Keratinocyte (primary cell): ENCODE measurements at places on chromosomes 5 and 9.
A peak's percentile ranks its signal among the peaks of the same experiment; 100 is the strongest.

DNA sequence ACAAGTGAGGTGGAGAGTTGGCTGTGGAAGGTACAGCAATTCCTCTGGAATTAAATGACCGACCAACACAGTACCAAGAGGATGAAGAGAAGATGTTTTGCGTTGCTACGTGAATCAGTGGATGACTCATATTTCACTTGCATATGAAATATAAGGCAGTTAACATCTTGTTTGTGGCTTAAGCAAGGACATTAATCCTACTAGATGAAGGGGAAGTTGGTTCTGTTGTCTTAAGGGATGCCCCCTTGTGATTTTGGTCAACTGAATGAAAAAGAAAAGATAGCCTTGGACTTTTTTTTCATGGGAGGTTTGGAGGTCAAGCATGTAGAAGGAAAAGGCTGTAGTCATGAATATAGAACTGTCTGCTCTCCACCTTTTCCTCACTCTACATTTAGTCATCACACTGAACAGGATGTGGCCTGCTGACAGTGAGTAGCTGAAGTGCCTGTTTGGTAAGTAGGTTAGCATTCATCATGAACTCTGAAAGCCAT is 33.9 kb downstream of the VLDLR start:
- H3K27ac ChIP-seq = peak overlapping the region; percentile 86
- peaks cover 21% of the 10 kb centered on the region for H3K4me1 ChIP-seq
- no peaks in the 10 kb centered on the region for H3K27me3 ChIP-seq
- peak; percentile 69 for DNase-seq

DNA sequence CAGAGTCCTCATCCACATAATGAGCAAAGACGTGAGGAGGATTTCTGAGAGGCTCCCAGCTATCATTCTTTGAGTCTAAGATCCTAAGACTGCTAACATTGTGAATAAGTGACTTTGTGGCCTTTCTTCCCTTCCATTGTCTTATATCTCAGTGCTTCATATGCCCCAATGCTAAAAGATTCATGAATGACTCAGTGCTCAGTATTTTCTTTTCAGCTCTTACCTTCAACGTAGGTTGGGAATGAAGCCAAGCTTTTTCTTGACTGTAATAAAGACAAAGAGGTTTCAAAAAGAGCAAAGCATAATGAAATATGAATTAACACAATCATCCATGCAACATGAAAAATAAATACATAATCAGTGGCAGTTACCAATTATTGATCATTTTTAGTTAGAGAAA is 146.4 kb downstream of the ENTREP1 start:
- no peak overlapping the region for H3K27ac ChIP-seq
- DNase-seq = no peak
- H3K27me3 ChIP-seq = no peaks in the 10 kb centered on the region
- H3K36me3 ChIP-seq = no peaks in the 10 kb centered on the region
- H3K4me3 ChIP-seq = no peak overlapping the region

DNA sequence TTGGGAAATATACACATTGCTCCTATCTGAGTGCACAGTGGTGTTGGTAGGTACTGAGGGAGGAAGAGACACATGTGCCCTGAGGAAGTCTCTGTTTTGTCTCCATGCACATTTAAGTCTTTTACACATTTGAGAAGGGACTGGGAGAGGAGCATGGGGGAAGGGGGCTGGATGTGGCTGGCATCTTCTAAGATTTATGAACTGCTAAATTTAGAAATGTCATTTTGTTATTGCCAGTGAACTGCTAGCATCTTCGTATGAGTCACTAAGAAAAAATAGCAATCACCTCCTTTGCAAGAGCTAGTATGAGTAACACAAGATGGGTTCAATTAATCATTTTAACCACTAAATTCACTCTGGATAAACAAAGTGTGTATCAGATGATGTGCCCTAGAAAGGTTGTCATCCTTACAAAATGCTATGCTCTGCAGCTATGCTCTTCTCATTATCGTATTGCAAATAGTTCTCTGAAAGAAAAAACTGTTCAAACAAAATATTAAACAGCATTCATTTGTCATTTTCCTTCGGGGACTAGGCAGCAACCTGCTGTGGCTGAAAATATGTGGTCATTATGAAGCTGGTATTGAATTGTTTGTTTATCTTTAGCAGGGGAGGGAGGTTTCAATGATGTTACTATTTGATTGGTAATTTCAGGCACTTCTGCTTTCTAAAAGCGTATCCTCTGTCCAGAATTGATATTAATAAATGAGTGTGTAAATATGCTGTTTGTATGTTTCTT is 236.5 kb downstream of the DMRTA1 start:
- DNase-seq = no peak
- H3K4me1 ChIP-seq = no peaks in the 10 kb centered on the region
- no peaks in the 10 kb centered on the region for H3K27me3 ChIP-seq
- no peaks in the 10 kb centered on the region for H3K36me3 ChIP-seq
- no peak overlapping the region for H3K4me3 ChIP-seq

GRCh38 chr9:18606281-18606680 is 132.3 kb downstream of the ADAMTSL1 start:
- DNase-seq = no peak
- no peak overlapping the region for H3K27ac ChIP-seq
- no peak overlapping the region for H3K4me3 ChIP-seq
- no peaks in the 10 kb centered on the region for H3K36me3 ChIP-seq
- no peaks in the 10 kb centered on the region for H3K27me3 ChIP-seq
- no peaks in the 10 kb centered on the region for H3K4me1 ChIP-seq

- no peaks in the 10 kb centered on the region for H3K36me3 ChIP-seq
- peaks cover 6% of the 10 kb centered on the region for H3K4me1 ChIP-seq
- no peak for DNase-seq
- peak overlapping the region; percentile 22 for H3K27ac ChIP-seq
- no peaks in the 10 kb centered on the region for H3K27me3 ChIP-seq
Measured at GRCh38 chr5:122141751-122142150, 12.4 kb downstream of the ZNF474 start.

GRCh38 chr5:168513861-168514428 is 15.2 kb upstream of the FBLL1 start:
- no peak overlapping the region for H3K4me3 ChIP-seq
- no peak overlapping the region for H3K27ac ChIP-seq
- no peak for DNase-seq
- H3K4me1 ChIP-seq = no peaks in the 10 kb centered on the region

DNA sequence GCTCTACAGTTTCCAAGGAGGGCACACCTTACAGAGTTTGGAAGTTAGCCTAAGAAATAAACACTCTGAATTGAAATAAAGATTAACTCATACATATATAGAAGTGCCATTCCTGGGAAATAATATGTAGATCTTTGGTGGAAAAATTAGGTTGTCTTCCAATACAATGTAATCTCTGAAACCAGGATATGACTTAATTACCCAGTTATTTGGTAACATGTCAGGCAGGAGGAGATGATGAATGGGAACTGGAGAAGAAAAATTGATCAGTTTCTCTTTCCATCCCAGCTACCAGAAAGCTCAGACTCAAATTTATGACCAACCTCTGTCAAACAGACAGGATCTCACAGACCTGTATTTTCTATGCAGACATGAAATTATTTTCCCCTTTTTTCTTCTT is 215.2 kb upstream of the SNX2 start:
- no peaks in the 10 kb centered on the region for H3K4me1 ChIP-seq
- H3K36me3 ChIP-seq = no peaks in the 10 kb centered on the region
- no peak overlapping the region for H3K4me3 ChIP-seq
- H3K27ac ChIP-seq = no peak overlapping the region

GRCh38 chr9:69324549-69325401 is at the start of gene ENTREP1:
TSS of gene ENTREP1 (plus strand) at chr9:69325215. CDS start at chr9:69325310, 95 bp downstream.
- peak within 1 kb of the TSS; percentile 60 for H3K4me3 ChIP-seq
- DNase-seq = no peak
- H3K27me3 ChIP-seq = peaks cover 22% of the 10 kb centered on the region
- no peak within 1 kb of the TSS for H3K27ac ChIP-seq

- H3K4me1 ChIP-seq = no peaks in the 10 kb centered on the region
- no peaks in the 10 kb centered on the region for H3K27me3 ChIP-seq
- H3K36me3 ChIP-seq = no peaks in the 10 kb centered on the region
- DNase-seq = no peak
Measured at GRCh38 chr5:33583332-33583731, 142.6 kb downstream of the TARS1 start.

DNA sequence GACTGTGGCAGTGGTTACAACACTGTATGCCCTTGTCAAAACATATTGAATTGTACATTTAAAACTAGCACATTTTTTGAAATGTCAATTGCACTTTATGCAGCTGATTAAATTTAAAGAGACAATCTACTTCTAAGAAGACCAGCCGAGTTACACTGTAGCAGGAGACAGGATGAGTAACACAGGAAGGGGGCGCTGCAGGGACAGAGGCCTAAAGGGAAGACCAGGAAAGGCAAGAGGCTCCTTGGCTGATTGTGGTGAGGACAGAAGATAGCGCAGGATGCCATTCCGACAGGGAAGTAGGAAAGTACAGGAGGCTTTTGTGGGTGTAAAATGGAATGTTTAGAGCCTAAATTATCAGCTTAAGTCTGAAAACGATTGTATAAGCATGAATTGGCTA is 28.2 kb upstream of the PPP2R2B start:
- H3K4me1 ChIP-seq = peaks cover 10% of the 10 kb centered on the region
- H3K36me3 ChIP-seq = no peaks in the 10 kb centered on the region
- no peak overlapping the region for H3K4me3 ChIP-seq
- H3K27me3 ChIP-seq = no peaks in the 10 kb centered on the region

DNA sequence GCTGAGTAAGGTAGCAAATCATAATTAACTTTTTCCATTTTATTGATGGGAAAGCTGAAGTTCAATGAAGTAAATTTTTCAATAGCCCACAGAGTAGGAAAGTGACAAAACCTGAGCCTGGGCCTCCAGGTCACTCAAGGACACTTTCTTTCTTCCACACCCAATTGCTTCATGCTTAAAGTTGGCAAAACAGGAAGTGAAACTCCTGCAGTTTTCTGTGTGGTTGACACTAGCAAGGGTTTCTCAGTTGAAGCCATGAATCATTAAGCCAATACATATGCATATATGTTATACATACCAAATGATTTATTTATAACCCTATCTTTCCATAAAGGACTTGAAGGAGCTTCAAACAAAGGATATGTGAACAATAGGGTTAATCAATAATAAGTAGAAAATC is 13.9 kb downstream of the TLR4 start:
- no peak overlapping the region for H3K4me3 ChIP-seq
- no peaks in the 10 kb centered on the region for H3K36me3 ChIP-seq
- H3K27ac ChIP-seq = no peak overlapping the region
- no peaks in the 10 kb centered on the region for H3K27me3 ChIP-seq
- no peaks in the 10 kb centered on the region for H3K4me1 ChIP-seq

GRCh38 chr9:19156026-19156474 is 28.8 kb upstream of the PLIN2 start:
- no peak overlapping the region for H3K4me3 ChIP-seq
- no peaks in the 10 kb centered on the region for H3K27me3 ChIP-seq
- H3K36me3 ChIP-seq = no peaks in the 10 kb centered on the region
- H3K4me1 ChIP-seq = peaks cover 13% of the 10 kb centered on the region
- no peak for DNase-seq

GRCh38 chr9:98472216-98472615 is 216.8 kb upstream of the TBC1D2 start:
- no peaks in the 10 kb centered on the region for H3K36me3 ChIP-seq
- no peak overlapping the region for H3K27ac ChIP-seq
- no peak for DNase-seq
- no peak overlapping the region for H3K4me3 ChIP-seq
- no peaks in the 10 kb centered on the region for H3K4me1 ChIP-seq
- peaks cover 8% of the 10 kb centered on the region for H3K27me3 ChIP-seq

GRCh38 chr9:127405344-127406125 is 8.6 kb downstream of the SLC2A8 start:
- H3K27me3 ChIP-seq = no peaks in the 10 kb centered on the region
- no peak for DNase-seq
- no peak overlapping the region for H3K4me3 ChIP-seq
- H3K27ac ChIP-seq = no peak overlapping the region
- H3K4me1 ChIP-seq = no peaks in the 10 kb centered on the region
- peaks cover 16% of the 10 kb centered on the region for H3K36me3 ChIP-seq

DNA sequence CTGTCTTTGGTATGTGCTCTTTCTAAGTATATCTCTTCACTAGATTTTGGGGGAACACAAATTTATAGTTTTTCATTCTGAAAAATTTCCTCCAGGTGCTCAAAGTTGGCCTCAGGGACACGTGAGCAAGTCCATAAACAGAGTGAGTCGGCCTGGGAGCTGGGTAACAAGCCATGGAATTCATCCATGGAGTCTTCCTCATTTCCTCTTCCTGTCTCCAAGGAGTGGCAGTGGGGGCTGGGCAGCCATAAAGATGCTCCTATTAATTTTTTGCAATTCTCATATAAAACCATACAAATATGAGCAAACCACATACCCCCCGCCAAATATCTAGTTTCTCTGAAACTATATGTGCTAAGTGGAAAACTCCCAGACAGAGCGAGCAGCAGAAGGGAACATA is 136.6 kb upstream of the OTULINL start:
- no peak overlapping the region for H3K4me3 ChIP-seq
- H3K27ac ChIP-seq = peak overlapping the region; percentile 2
- peaks cover 14% of the 10 kb centered on the region for H3K4me1 ChIP-seq
- peaks cover 16% of the 10 kb centered on the region for H3K36me3 ChIP-seq

- H3K4me3 ChIP-seq = no peak overlapping the region
- H3K27ac ChIP-seq = no peak overlapping the region
- DNase-seq = no peak
- peaks cover under 1% of the 10 kb centered on the region for H3K4me1 ChIP-seq
- no peaks in the 10 kb centered on the region for H3K36me3 ChIP-seq
- H3K27me3 ChIP-seq = no peaks in the 10 kb centered on the region
Measured at GRCh38 chr5:82640916-82641315, 362.8 kb upstream of the RPS23 start.

DNA sequence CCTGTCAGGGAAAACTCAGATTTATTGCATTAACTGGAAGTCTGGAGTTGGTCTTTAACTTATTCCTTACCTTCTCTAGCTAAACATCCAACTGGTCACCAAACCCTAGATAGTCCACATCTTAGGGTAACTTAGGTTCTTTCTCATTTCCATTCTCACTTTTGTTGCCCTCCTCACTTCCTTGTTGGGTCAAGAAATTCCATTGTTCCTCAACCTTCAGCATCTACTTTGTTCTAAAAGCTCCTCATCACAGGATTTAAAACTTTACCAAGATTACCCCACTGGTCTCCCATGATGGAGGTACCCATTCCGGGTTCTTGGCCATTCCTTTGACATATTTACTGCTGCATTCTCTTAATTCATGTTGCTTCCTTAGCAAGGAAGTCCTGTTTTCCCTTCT is 32.1 kb downstream of the PTTG1 start:
- no peak overlapping the region for H3K27ac ChIP-seq
- peaks cover 12% of the 10 kb centered on the region for H3K27me3 ChIP-seq
- H3K4me3 ChIP-seq = no peak overlapping the region
- H3K4me1 ChIP-seq = no peaks in the 10 kb centered on the region
- DNase-seq = no peak
- no peaks in the 10 kb centered on the region for H3K36me3 ChIP-seq

- no peaks in the 10 kb centered on the region for H3K4me1 ChIP-seq
- peaks cover under 1% of the 10 kb centered on the region for H3K27me3 ChIP-seq
Measured at GRCh38 chr9:134566936-134567335, 74.7 kb upstream of the COL5A1 start.

DNA sequence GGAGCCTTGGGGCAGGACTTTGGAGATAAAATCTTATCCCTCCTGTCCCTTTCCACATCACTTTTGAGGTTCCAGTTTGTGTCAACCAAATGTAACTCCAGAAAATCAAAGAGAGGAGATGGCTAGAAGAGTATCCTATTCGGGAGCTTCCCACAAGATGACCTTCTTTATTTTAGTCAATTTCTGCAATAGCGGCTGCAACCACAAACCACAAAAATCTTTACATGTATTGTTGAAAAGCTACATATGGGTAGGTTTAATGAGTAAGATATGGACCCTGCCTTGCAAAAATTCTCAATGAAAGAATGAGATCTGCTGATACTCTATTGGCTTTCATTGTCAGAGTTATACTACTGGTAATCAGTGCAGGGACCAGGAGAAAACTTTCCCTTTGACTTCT is 92.2 kb upstream of the MAMDC2 start:
- H3K27ac ChIP-seq = no peak overlapping the region
- peaks cover 8% of the 10 kb centered on the region for H3K4me1 ChIP-seq
- H3K4me3 ChIP-seq = no peak overlapping the region
